Spleen (tissue), 13 donors: ENCODE measurements at places on chromosomes 7 and 10. TPM values are rescaled to one million over a fixed set of nuclear protein-coding genes. Genes with fewer than 3 reads are reported as not detected.

Gene GIMAP4
- 86.8 TPM for polyA plus RNA-seq

DNA sequence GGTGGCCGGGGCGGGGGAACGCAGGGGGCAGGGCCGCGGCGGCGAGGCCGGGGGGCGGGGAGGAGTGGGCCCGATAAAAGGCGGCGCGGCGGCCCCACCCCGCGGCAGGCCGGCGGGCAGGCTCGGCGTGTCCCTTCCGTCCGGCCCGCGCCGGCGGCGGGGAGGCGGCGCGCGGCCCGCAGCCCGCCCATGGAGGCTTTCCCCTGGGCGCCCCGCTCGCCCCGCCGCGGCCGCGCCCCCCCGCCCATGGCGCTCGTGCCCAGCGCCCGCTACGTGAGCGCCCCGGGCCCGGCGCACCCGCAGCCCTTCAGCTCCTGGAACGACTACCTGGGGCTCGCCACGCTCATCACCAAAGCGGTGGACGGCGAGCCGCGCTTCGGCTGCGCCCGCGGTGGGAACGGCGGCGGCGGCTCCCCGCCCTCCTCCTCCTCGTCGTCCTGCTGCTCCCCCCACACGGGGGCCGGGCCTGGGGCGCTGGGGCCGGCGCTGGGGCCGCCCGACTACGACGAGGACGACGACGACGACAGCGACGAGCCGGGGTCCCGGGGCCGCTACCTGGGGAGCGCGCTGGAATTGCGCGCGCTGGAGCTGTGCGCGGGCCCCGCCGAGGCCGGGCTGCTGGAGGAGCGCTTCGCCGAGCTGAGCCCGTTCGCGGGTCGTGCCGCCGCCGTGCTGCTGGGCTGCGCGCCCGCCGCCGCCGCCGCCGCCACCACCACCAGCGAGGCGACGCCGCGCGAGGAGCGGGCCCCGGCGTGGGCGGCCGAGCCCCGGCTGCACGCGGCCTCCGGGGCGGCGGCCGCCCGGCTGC, at the start of gene NANOS1:
NANOS1 (plus strand) TSS at position 102 of the 808 bp plus-strand sequence; CDS start at position 190, 88 bp downstream.
- DNase-seq, result peak; percentile 79

Gene SPACDR
- polyA plus RNA-seq, result 1.2 TPM

- DNase-seq, result no peak
These were observed 176.5 kb upstream of the CCZ1B start for GRCh38 chr7:7002418-7003062.

- no peak for DNase-seq
These were observed 329.6 kb upstream of the NPVF start for GRCh38 chr7:25557930-25558329.

DNA sequence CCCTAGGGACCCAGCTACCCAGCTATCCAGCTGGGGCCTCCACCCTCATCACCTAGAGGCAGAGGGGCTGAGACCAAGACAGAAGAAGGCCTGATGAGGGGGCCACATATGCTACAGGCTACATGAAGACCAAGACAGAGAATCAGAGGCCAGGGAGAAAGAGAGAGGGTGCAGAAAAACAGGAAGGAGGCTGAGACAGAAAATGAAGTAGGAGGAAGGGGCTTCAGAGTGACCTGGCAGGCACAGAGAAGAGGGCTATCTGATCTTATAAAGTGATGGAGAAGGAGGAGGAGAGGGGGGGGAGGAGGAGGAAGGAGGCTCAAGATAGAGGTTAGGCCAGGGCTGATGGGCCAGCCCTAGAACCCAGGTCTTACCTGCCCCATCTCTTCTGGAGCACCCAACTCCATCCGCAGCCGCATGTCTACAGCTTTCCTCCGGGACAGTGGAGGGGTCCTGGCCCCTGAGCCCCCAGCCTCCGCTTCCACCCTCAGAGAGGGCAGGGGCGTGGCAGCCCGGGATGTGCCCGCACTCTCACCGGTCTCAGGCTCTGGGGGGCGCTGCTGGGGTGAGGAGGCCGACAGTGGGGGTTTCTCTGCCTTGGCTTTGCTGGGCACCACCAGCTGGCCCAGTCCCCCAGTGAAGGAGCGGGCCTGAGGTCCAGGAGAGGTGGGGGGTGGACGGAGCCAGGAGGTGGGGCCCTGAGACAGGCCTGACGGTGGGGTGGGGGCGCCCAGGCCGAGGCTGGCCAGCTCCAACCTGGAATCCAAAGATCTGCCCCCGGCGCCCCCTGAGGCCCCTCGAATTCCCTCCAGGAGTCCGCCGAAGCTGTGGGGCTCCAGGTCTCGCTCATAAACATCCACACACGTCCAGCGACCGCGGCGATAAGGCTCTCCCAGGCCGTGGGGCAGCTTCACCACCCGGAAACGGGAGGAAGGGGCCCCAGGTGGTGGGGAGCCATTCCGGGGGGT, 1.8 kb downstream of the TSC22D4 start:
- peak; percentile 88 for DNase-seq

Gene STEAP1B
- 22.5 TPM for polyA plus RNA-seq

DNA sequence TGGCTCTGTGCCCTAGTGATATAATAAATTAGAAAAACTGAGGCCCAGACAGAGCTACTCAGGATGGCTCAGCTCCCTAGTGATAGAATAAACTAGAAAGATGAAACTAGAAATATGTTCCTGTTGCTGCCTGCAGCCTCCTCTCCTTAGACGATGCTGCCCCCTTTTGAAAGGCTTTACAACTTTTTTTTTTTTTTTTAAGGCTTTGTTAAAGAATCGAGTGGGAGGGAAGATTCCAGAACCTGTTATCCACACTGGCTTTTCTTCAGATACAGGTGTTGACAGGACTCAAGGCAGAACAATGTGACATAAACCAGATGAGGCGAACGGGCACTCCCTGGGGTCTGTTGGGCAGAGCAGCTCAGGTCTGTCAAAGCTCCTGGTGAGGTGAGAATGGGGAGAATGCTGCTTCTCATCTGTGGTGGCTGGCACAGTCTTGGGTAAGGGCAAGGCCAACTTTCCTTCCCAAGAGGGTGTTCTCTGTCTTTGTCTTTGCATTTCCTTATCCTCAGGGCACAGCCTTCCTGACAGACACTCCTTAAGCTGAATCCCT, 175.1 kb downstream of the COBL start:
- no peak for DNase-seq

Gene GIMAP1
- polyA plus RNA-seq, result 14.1 TPM

GRCh38 chr10:3067118-3067858, at the start of gene PFKP:
PFKP (plus strand) TSS chr10:3067548; CDS start chr10:3067596, 48 bp downstream.
- DNase-seq, result peak; percentile 88

GRCh38 chr10:125343118-125343925, 183.0 kb upstream of the CTBP2 start:
- no peak for DNase-seq
